ENCODE measurements at places on chromosomes 6 and 20. TPM values are rescaled to one million over a fixed set of nuclear protein-coding genes. Genes with fewer than 3 reads are reported as not detected.

- no peak overlapping the region for H3K4me3 ChIP-seq
- H3K27ac ChIP-seq = no peak overlapping the region
- no peaks in the 10 kb centered on the region for H3K4me1 ChIP-seq
- H3K36me3 ChIP-seq = peaks cover 72% of the 10 kb centered on the region
- DNase-seq = no peak
- H3K27me3 ChIP-seq = no peaks in the 10 kb centered on the region
Measured at GRCh38 chr6:30894935-30895334, 10.6 kb downstream of the DDR1 start.

DNA sequence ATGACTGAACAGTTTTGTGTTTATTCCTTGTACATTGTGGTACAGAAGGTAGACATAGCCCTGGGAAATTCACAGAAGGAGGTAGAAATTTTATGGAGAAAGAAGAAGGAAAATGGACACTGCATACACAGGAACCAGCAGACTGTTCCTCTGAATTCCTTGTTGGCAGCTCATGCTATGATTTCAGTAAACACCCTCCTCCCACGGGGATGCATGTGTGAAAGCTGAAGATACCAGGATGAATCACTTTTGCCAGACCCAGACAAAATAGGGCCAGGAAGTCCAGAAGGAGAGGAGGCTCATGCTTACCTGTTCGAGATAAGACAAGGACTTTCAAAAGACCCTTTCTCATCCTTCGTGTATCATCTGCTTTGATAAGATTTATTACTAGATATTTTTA lies 110.3 kb upstream of the GGTLC1 start:
- DNase-seq = peak; percentile 17
- no peaks in the 10 kb centered on the region for H3K36me3 ChIP-seq
- no peaks in the 10 kb centered on the region for H3K27me3 ChIP-seq
- no peak overlapping the region for H3K4me3 ChIP-seq

DNA sequence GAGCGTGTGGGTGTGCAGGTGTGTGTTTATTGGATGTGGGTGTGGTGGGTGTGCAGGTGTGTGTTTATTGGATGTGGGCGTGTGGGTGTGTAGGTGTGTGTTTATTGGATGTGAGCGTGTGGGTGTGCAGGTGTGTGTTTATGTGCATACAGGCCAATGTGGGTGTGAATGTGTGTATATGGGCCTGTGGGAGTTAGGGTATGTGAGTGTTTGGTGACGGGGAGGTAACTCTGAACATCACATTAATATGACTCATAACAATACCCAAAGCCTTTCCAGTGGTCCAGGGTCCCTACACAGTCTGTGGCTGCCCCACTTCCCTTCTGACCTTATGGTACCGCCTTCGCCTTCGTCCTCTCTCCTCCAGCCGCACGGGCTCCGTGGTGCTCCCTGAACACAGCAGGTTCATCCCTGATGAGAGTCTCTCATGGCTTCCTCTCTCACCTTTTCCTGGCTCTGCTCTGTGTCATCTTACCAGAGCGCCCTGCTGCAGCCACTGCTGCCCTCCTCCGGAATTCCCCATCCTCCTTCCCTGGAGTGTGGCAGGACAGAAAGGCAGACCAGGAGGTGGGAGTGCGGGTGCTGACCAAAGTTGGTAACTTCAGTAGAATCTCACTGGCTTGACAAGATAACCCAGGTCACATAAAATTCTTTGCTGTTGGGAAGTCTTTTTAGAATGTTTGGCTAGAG lies 80.0 kb downstream of the SLC2A10 start:
- H3K4me3 ChIP-seq = no peak overlapping the region
- peaks cover 41% of the 10 kb centered on the region for H3K27me3 ChIP-seq
- H3K27ac ChIP-seq = no peak overlapping the region
- H3K4me1 ChIP-seq = peaks cover 8% of the 10 kb centered on the region
- no peaks in the 10 kb centered on the region for H3K36me3 ChIP-seq
- no peak for DNase-seq

DNA sequence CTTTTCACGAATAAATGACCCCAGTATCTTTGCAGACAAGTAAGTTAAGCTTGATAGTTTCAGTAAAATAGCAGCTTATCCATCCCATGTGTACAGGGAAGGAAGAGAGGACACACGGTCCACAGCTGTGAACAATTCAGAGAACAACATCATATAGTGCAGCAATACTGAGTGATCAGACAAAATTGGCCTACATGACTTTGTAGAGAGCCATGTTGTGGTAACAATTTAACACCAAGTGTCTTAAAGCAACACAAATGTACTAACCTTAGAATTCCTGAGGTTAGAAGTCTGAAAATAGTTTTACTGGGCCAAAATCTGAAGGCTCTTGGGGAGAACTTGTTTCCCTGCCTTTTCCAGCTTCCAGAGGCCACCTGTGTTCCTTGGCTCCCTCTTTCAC lies 12.5 kb downstream of the FAM184A start:
- no peak for DNase-seq
- no peaks in the 10 kb centered on the region for H3K4me1 ChIP-seq
- no peak overlapping the region for H3K4me3 ChIP-seq
- no peaks in the 10 kb centered on the region for H3K27me3 ChIP-seq
- H3K27ac ChIP-seq = no peak overlapping the region
- no peaks in the 10 kb centered on the region for H3K36me3 ChIP-seq

GRCh38 chr6:138692978-138693909 lies 80.3 kb upstream of the CCDC28A start:
- H3K27ac ChIP-seq = peak overlapping the region; percentile 39
- H3K27me3 ChIP-seq = no peaks in the 10 kb centered on the region
- H3K36me3 ChIP-seq = no peaks in the 10 kb centered on the region
- H3K4me1 ChIP-seq = no peaks in the 10 kb centered on the region
- peak; percentile 57 for DNase-seq

DNA sequence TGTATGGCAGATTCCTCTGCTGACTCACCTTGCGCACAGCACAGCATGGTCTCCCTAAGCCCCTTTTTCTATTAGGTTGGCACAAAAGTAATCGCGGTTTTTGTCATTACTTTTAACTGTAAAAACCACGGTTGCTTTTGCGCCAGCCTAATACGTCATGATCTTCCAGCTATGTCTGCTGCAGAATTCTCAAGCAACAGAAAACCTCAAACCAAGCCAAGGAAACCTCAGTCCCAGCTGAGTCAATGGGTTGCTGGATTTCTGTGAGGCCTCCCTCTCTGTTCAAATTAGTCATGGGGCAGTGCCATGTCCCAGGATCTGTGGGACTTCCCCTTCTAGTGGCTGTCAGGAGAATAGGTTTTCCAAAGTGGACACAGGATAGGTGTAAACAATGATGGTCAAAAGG lies 15.7 kb upstream of the ENPP1 start:
- H3K36me3 ChIP-seq = no peaks in the 10 kb centered on the region
- H3K27me3 ChIP-seq = no peaks in the 10 kb centered on the region
- no peak overlapping the region for H3K27ac ChIP-seq
- H3K4me3 ChIP-seq = no peak overlapping the region
- no peaks in the 10 kb centered on the region for H3K4me1 ChIP-seq

GRCh38 chr6:32886681-32887383 lies 32.8 kb downstream of the PSMB9 start:
- peak overlapping the region; percentile 71 for H3K27ac ChIP-seq
- H3K36me3 ChIP-seq = no peaks in the 10 kb centered on the region
- H3K4me1 ChIP-seq = peaks cover 15% of the 10 kb centered on the region
- H3K4me3 ChIP-seq = no peak overlapping the region
- no peaks in the 10 kb centered on the region for H3K27me3 ChIP-seq

GRCh38 chr6:131001945-131002660 lies 60.9 kb downstream of the EPB41L2 start:
- no peak overlapping the region for H3K4me3 ChIP-seq
- H3K36me3 ChIP-seq = no peaks in the 10 kb centered on the region
- H3K4me1 ChIP-seq = peaks cover 27% of the 10 kb centered on the region
- DNase-seq = peak; percentile 44
- peak overlapping the region; percentile 66 for H3K27ac ChIP-seq

The PGC gene
- not detected for total RNA-seq

The TFB1M gene
- total RNA-seq = 28.1 TPM

The FLRT3 gene
- 6.6 TPM for total RNA-seq
